ENCODE measurements at places on chromosomes 4 and X.

- no peak for DNase-seq
Measured at GRCh38 chrX:115058276-115058675, 40.9 kb upstream of the IL13RA2 start.

DNA sequence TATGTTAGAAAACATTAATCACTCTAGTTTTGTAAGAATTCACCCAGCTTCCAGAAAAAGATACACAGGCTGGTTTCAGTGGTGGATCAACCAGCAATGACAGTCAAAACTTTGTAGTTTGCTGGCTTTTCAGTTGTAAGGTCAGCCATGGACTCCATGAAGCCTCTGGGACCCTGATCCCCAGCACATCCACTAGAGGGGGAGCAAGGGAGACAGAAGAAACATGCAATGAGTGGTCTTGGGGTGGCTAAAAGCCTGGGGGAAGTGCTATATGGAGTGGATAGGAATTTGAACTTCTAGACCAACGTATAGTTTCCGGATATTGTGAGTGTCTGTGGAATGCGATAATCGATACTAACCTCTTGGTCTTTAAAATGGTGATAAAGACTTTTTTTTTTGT is 72.7 kb downstream of the AFF2 start:
- DNase-seq: no peak

- DNase-seq: no peak
Measured at GRCh38 chrX:96763608-96764007, 79.0 kb downstream of the DIAPH2 start.

GRCh38 chr4:72666910-72667309 is 97.9 kb upstream of the ADAMTS3 start:
- DNase-seq: no peak

GRCh38 chr4:184428787-184429186 is 45.6 kb downstream of the IRF2 start:
- DNase-seq: no peak

- no peak for DNase-seq
Measured at GRCh38 chr4:110635163-110635865, 12.4 kb upstream of the PITX2 start.

DNA sequence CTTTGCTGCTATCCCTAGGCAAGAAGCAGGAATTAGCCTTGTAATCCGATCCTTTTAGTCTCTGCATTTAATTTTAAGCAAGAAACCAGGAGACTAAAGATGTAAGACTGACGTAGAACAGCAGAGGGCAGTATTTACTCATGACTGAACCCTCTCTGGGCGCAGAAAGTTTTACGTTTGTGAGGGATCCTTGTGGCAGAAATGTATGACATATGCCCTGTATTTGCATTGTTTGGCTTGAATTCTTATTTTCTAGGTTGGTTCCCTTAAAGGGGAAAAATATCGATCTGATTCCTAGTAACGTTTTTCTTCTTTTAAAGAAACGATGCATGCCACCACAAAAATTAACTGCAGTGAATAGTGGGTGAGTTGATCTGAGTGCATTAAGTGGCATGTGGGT is 1.3 kb upstream of the FAT4 start:
- DNase-seq: peak; percentile 50

GRCh38 chr4:82429728-82430192 is 502 bp downstream of the HNRNPDL start:
- no peak for DNase-seq

GRCh38 chr4:87011340-87012034 is 76.7 kb downstream of the AFF1 start:
- no peak for DNase-seq

DNA sequence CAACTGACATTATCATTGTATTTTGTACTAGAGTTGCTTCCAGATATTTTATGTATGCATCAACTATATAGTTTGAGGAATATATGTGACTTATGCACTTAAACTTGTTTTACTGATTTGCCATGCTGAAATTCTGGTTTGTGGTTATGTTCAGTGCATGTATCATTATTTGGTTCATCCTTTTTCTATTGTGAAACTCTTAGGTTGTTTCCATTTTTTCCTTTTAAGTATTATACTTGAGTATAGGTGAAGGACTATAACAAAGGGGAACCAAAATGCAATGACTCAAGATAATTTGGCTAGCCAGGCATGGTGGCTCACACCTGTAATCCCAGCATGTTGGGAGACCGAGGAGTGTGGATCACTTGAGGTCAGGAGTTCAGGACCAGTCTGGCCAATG is 21.1 kb upstream of the EPGN start:
- DNase-seq: no peak

DNA sequence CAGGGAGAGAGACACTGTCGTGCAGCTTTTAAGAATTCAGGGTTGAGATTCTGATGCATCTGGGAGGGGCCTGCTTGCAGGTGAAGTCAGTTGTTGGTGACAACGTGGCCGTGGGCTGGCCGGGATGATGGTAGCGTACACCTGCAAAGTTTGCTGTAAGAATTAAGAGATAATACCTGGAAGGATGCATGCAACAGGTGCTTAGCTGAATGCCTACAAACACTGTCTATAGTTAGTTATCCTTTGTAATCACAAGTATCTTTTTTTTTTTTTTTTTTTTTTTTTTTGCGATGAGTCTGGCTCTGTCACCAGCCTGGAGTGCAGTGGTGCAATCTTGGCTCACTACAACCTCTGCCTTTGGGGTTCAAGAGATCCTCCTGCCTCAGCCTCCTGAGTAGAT is 259.6 kb downstream of the ASMT start:
- DNase-seq: no peak
